HFFc6 (cell line): ENCODE measurements at places on chromosomes 2 and 18. TPM values are rescaled to one million over a fixed set of nuclear protein-coding genes. Genes with fewer than 3 reads are reported as not detected.
A peak's percentile ranks its signal among the peaks of the same experiment; 100 is the strongest.

Gene MTCL1
- 48.3 to 51.2 TPM (median 50.8 TPM) in 3 replicates for total RNA-seq

Gene RNF144A
- total RNA-seq = not detected in 3 replicates

Gene CHST9
- total RNA-seq = not detected in 3 replicates

Gene DTNA
- total RNA-seq = 0.87 to 1.6 TPM (median 1.6 TPM) in 3 replicates

Gene ZEB2
- 53.4 to 58.8 TPM (median 57.1 TPM) in 3 replicates for total RNA-seq

Gene YES1
- total RNA-seq = 26.3 to 50.8 TPM (median 32.5 TPM) in 3 replicates

Gene MOGAT1
- total RNA-seq = not detected in 3 replicates

Gene PSMA8
- total RNA-seq = not detected in 3 replicates

Gene PSD4
- total RNA-seq = 0.76 and 1.1 TPM in 2 replicates

Gene TMEM198
- 2.2 to 2.7 TPM (median 2.5 TPM) in 3 replicates for total RNA-seq

Gene ZSWIM2
- total RNA-seq = 0.09 to 0.19 TPM in 2 of 3 replicates, not detected in the other

DNA sequence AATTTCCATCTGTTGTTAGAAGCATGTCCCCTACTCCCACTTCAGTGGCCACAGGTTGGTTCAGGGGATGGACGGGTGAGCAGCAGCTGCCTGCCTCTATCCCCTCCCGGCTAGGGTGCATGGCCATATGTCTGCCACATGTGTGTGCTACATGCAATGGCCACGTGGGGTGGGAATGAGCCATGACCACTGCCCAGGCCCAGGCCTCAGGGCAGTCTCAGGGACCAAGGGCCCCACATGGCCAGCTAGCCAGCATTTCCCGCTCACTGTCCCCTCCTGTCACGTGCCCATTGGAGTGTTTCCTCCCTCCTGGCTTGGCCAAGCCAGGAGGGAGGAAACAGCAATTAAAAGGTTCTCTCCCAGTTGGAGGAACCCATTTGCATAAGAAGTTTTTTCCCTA is 117.1 kb downstream of the KCNS3 start:
- no peak for DNase-seq

DNA sequence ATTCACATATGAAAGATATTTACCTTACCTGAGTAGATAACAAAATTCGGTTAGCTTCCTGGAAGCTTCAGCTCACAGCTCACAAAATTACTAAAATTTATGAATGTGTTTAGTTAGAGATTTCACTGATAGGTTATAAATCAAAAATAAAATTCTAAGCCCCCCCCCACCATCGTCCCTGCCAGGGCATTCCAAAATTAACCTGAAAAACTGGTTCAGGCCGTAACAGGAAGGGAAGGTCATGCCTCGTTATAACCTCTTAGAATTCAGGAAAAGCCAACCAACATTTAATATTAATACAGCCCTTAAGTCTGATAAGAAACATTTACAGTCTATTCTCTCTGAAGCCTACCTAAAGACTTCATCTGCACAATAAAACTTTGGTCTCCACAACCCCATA is 48.9 kb downstream of the COX7A2L start:
- DNase-seq = no peak

- no peak for DNase-seq
Measured at GRCh38 chr18:38807915-38808314, 1242.3 kb upstream of the CELF4 start.

- DNase-seq = no peak
Measured at GRCh38 chr2:225207043-225207442, 164.8 kb upstream of the DOCK10 start.

GRCh38 chr2:40450066-40450795 is 1.7 kb downstream of the SLC8A1 start:
- peak; percentile 54 for DNase-seq

DNA sequence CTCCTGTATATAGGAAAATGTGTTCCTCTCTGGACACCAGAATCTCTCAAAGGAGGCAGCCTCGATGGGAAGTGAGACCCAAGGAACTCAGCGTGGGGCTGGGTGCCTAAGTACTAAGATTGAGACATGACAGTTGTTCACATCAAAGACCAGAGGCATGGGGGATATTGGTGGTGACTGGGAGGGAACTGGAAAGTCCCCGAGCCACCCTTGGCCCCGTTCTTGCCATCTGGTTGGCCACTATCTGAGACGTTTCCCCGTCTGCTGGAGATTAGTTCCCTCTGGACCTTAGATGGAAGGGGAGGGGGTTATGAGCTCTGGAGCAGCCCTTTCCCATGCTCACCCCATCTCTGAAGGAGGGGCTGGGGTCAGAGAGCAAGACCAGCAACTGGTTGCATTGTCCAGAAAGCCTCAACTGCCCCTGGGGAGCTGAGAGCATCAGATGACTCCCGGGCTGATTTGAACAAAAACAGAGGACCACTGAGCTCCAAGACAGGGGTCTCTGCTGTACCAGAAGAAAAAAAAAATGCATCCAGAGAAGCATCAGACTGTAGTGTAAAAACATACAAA is 11.8 kb downstream of the FBLN7 start:
- DNase-seq = no peak

- DNase-seq = no peak
Measured at GRCh38 chr2:26001743-26002351, 19.6 kb upstream of the KIF3C start.
